ENCODE measurements at places on chromosomes 11 and 22.
A peak's percentile ranks its signal among the peaks of the same experiment; 100 is the strongest.

GRCh38 chr11:121741761-121742361 lies 289.1 kb upstream of the SORL1-AS1 start:
- DNase-seq: no peak

DNA sequence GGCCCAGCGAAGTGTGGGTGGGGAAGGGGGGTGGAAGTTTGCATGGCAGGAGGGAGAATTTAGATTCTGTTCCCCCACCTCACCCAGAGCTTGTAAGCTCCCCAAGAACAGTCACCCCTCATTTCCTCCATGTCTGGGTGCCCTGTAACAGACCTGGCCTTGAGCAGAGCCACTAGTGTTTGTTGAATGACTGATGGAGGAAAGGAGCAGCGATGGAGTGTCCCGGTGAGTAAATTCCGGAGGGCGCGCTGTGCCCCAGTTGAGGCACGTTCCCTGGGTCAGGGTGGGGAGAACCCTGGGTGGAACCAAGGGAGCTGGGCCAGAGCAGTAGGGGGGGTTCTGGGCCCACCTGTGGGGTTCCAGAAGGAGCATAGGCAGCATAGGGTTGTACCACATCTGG lies 827 bp downstream of the NAALADL1 start:
- no peak for DNase-seq

- no peak for DNase-seq
Measured at GRCh38 chr11:69698362-69698761, 5.5 kb downstream of the FGF19 start.

- DNase-seq: no peak
Measured at GRCh38 chr11:115941481-115941993, 437.3 kb upstream of the CADM1 start.

DNA sequence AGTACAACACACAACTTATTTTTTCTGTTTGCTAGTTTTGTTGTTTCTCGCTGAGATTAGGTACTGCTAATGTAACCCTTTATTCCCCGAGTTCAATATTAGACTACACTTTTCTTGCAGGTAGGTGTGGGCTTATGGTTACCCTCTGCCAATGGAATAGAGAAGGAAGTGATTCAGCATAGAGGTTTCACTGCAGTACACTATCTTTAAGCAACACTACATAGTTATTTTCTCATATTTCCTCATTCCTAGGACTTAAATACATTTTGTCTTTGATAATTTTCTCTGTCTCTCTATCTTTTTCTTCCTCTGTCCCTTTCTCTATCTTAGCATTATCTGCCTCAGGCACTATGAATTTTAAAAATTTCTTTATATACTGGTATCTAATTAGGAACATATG lies 791.0 kb downstream of the FAM181B start:
- no peak for DNase-seq

DNA sequence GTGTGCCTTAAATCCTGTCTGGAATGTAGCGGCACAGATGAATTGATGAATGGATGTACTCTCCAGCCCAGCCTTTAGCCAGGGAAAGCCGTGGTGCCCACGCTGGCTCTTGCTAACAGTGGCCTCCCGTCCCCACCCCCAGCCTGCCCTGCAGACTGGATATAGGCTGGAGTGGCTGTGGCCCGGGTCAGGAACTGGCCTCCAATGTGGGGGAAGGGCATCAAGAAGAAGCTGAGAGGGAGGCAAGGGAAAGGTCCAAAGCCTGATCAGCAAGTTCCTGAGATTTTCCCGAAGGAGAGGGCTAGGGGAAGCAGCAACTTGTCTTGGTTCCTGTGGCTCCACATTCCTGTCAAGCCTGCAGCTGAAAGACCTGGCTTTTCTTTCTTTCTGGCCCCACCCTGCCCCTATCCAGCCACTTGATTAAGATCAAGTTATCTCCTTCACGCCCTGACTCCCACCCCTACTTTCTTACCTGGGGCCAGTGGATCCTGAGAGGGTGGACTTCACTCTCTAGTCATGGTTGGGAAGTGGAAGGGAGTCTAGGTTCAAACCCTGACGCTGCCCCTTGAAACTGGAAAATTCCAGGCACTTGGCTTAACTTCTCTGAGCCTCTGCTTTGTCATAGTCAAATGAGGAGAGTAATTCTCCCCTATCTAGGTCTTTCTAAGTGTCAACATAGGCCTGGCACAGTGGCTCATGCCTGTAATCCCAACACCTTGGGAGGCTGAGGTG lies 11.0 kb upstream of the MICALL1 start:
- no peak for DNase-seq

DNA sequence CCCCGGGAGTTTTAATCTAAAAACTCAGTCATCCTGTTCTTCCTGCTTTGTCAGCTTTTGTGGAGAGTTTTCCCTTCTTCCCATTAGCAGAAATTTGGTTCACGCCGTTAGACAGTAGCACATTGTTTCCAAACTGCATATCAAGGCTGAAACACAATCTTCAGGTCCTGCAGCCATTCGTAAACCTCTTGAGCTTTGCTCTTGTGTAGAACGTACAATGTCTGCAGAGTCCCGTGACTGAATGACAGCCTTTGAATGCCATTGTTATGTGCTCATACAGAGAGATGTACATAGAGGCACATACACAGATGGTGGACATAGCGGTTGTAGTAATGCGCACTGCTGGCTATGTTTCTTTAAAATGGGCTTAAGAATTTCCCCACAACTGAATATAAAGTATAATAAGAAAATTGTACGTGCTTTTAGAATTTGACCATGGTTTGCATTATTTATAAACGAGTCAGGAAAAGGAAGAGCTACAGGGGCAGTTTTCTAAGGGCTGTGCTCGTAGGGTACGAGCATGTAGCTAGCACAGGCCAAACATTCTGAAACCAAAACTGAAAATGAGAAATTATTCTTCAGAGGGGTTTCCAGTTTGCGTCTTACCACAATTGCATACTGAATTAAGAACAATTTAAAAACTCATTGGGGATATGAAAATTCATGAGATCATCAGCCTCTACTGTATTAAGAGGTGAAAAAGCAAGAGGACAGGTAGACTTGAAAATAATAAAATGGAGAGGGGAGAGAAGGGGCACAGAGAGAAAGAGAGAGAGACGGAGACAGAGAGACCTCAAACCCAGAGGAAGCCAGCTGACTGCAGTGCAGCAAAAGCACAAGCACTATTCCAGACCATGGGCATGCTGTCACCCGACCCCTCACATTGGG lies 310.1 kb downstream of the CADM1 start:
- no peak for DNase-seq

DNA sequence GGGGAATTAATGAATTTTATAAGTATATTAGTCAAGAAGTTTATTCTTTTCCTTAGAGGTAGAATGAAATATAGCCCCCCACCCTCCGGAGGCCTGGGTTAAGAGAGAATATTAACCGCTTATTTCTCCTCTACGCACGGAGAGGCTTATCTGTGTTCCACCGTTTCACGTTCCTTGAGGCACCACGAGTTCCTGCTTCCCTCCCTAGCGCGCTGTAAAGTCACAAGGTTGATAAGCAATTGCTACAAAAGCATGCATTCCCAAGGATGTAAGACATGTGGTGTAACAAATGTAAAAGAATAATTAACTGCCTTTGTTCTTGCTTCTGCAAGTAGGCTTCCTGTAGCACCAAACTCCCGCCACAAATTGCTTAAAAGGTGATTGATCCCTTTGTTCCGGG lies 1.5 kb upstream of the ANKRD42 start:
- DNase-seq: no peak

GRCh38 chr11:61123775-61124571 lies 21.7 kb downstream of the CD5 start:
- no peak for DNase-seq

GRCh38 chr11:128757235-128757711 lies 63.4 kb downstream of the FLI1 start:
- DNase-seq: peak; percentile 56

DNA sequence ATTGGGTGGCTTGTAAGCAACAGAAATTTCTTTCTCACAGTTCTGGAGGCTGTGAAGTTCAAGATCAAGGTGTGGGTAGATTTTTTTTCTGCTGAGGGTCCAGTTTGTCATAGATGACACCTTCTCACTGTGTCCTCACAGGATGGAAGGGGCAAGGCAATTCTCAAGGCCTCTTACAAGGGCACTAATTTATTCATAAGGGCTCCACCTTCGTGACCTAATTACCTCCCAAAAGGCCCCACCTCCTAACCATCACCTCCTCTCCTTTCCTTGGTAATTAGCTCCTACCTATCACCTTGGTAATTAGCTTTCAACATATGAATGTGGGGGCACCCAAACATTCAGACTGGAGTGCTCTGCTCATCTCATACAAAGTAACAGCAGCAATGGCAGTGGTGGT lies 92.3 kb upstream of the CD44 start:
- no peak for DNase-seq

DNA sequence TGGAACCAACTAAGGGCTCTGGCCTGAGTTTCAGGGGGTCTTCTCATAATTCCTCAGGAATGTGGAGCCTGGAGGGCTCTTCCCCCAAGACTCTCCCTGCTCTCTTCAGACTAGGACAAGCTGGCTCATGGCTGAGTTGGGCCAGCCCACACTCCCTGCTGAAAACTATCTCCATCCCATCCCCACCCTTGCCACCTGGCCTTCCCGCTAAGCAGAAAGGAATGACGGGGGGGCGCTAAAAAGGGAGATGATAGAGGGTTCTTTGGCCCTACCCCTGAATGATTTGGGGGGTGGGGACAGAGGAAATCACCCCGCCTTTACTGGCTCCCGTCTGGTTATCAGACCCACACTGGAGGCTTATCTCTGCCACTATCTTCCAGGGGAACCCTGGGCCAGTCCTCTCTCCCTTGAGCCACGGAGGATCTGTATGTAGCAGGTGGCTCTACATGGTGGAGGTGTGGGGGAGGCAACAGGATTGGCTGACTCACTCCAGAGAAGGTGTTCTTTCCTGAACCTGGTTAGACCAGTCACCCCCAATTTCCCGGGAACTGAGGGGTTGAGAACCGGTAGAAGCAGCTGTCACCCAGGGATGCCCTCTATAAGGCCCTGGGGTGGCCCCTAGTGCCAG lies 5.7 kb downstream of the SMTN start:
- DNase-seq: no peak

DNA sequence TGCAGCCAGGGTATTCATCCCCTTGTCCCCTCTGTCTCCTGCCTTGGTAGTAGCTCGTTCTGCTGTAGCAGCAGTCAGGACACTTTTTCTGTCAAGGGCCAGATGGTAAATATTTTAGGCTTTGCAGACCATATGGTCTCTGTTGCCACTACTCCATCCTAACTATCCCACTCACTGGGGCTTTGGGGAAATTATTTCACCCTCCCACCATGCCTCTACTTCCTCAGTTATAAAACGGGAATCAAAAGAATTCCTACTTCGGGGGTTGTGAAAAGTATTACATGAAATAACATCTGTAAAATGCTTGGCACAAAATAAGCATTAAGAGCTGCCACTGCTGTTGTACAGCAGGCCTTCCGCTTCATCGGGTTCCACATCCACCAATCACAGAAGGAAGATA lies 89.9 kb upstream of the LDLRAD3 start:
- no peak for DNase-seq

GRCh38 chr22:17359501-17359900 lies 9.8 kb upstream of the CECR2 start:
- DNase-seq: no peak

- no peak for DNase-seq
Measured at GRCh38 chr22:22910272-22911240, 22.9 kb downstream of the IGLL5 start.

- no peak for DNase-seq
Measured at GRCh38 chr11:3617990-3618389, 23.8 kb downstream of the ART5 start.

DNA sequence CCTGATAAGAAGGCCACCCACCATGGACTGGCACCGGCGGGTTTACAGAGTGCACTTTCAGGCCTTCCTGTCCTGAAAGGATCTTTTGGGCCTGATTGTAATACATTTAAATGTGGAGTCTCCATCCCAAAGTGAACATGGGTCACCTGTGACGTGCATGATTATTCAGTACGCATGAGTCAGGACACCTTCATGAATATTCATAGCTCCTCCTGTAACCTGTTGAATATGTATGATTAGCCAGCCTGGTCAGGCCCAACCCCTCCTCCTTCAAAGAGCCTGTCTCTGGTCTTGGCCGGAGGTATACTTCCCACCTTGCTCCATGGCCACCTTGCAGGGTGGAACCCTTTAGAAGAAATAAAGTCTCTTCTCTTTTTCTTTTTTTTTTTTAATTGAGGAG lies 75.9 kb upstream of the NUP50 start:
- no peak for DNase-seq

DNA sequence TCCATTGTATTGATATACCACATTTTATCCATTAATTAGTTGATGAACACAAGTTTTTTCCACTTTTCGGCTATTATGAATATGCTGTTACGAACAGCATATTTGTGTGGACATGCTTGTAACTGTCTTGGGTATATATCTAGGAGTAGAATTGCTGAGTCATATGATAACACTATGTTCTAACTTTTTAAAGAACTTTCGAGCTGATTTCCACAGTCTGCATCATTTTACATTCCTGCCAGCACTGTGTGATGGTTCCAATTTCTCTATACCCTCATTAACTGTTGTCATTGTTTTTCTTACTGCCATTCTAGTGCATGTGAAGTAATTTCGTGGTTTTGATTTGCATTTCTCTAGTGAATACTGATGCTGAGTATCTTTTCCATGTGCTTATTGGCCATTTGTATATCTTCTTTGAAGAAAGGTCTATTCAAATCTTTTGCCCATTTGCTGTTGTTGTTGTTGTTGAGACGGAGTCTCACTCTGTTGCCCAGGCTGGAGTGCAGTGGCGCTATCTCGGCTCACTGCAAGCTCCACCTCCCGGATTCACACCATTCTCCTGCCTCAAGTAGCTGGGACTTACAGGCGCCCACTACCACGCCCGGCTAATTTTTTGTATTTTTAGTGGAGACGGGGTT lies 7.4 kb upstream of the RCE1 start:
- no peak for DNase-seq

DNA sequence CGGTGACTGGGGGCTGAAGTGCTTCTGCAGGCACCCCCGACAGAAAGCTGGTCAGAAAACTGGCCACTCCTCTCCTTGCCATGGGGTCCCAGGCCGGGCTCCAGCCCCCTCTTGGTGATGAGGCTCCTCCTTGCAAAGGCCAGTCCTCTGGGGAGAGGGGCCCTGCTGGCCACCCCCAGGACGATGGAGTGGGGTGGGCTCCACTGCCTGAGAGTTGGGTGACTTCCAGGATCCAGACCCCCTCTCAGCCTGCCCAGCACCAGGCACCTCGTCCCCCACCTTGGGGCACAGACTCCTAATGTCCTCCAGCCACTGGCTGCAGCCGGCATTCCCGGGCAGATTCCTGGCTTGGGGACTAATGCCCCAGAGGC lies 441 bp upstream of the RPS6KA4 start:
- DNase-seq: no peak

DNA sequence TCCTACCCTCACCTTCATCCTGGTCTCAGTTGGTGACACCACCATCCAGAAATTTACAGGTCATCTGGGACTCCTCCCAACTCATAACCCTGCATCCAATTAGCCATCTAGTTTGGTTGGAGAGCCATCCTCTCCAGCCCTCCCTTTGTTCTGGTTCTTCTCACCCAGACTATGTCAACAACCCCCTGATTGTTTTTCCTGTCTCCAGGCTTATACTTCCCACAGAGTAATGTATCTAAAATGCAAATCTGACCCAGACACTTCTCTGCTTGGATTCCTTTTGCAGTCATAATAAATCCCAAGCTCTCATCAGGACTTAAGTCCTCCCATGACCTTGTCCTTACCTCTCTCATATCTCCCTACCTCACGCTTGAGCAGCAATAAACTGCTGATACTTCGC lies 3.0 kb downstream of the TTC12 start:
- no peak for DNase-seq

- DNase-seq: no peak
Measured at GRCh38 chr11:73143126-73143838, 1.2 kb upstream of the FCHSD2 start.
